ENCODE measurements at places on chromosomes 7 and 10.

DNA sequence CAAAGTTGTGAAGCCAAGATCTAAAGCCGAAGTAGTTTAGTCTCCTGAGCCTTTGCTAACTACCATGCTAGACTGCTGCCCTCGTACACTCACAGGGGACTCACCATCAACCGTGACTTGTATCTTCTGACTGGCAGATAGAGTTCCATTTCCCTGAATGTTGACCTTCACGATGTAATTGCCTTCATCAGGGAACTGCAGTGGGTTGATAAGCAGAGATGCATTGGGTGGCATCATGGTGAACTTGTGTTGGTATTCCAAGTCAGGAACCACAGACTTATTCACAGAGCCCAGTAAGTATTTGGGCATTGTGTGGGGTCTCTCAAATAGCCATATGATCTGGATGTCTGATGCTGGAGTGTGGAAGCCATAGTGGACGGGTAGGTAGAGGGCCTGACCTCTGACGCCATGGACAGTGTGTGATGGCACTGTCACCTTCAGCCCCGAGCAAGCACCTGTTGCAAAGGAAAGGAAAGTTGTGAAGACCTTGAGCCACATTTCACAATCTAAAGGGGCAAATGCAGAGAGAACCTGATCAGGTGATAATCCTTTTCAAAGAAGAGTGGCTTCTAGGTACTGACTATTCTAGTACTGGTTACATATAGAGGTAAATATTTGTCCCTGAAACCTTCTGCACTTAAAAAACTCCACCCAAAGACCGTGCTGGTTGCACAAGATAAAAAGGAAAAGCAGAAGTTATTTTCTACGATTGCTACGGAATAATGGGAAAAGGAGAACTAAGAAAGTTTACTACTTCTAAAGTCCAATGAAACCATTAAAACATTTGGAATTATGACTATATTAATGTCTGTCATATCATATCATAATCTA is 7.1 kb downstream of the HEPACAM2 start:
- DNase-seq = no peak

DNA sequence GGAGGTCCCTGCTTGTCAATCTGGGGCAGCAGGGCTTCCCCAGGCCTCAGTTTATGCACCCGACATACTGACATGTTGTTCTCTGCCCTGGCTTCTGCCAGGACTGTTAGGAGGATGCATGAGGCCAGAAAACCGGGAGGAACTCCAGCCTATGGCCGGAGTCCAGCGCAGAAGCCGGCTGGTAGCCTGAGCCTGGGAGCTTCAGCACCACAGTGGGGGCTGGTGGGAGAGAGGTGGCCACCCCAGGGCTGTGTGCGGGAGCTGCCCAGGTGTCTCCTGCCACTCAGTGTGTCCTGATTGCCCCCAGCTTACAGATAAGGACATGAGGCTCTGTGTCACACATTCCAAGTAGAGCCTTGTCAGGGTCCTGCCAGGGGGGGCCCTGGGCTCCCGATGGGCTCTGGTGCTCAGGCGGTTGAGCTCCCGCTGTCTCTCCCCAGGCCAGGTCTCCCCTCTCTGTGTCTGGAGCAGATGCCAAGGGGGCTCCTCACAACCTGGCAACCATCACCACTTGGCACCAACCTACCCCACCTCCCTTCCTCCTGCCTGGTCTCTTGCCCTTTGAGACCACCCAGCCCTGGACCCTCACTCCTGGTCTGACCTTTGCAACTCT is 32.3 kb downstream of the PPIF start:
- DNase-seq = no peak

DNA sequence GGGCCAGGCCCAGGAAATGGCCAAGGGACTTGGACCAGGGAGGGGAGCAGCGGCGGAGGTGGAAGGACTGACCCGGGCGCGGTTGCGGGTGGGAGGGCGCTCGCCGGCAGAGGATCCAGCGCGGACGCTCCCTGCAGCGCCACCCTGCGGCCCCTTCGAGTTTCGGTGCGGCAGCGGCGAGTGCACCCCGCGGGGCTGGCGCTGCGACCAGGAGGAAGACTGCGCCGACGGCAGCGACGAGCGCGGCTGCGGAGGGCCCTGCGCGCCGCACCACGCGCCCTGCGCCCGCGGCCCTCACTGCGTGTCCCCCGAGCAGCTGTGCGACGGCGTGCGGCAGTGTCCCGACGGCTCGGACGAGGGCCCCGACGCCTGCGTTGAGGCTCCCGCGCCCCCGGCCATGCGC is 16.8 kb upstream of the ZNF467 start:
- peak; percentile 74 for DNase-seq

DNA sequence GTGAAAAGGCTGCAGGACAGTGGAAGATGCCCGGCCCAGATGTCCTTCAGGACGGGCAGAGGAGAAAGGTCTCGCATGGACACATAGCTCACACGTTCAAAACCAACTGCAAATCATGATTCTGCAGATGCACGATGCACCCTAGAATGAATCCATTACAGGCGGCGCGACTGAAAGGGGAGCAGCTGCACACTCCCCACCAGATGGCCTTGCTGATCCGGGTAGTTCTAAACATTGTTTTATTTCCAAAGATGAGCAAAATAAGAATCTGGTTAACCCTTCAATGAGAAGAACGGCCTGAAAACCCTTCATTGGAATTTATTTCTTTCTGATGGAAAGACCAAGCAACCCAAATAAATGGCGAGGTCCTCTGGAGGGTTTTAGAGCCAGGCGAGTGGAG is 33.8 kb downstream of the CHST15 start:
- no peak for DNase-seq

- DNase-seq = no peak
Measured at GRCh38 chr7:115038158-115038557, 116.3 kb downstream of the MDFIC start.

- DNase-seq = peak; percentile 43
Measured at GRCh38 chr7:50832744-50833143, 50.0 kb upstream of the GRB10 start.

- no peak for DNase-seq
Measured at GRCh38 chr7:22394739-22395138, 37.8 kb upstream of the RAPGEF5 start.

GRCh38 chr10:126628746-126629145 is 41.7 kb downstream of the C10orf90 start:
- no peak for DNase-seq

DNA sequence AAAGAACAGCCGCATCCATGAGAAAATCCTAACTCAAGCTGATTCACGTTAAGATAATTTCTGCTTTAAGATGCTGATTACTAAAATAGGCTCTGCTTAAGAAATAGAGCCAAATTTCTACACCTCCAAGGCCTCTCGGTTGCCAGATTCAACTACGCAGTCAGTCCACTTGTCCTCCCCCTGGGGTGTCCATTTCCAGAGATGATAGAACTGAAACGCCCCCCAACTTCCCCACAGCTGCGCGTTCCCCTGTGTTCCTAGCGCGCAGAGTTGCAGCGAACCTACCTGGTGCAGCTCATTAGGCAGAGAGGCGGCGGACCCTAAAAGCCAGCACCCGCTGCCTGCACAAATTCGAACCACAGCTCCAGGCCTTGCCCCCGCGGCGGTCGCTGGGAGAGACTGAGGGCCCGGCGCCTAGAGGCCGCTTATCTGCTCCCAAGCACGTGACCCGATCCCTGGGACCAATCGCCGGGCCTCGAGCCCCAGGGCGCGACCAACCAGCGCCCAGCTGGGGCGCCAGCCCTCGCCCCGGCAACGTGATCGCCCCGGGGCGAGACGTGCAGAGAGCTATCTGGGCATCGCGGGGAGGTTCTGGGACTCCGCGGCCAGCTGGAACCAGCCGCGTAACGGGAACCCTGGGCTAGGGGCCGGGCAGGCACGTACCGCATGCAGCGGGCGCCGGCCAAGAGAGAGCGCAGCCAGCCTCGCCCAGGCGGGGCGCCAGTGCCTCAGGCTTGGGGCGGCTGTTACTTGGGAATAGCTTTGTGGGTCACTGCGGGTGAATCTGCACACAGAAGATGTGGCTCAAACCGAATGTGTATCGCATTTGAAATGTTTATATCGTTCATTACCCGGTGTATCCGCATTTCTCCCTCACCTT is at the start of gene PPP1R3C:
Gene PPP1R3C, minus strand, starts transcription at position 401 of the 880 bp plus-strand sequence. Its CDS starts 102 bp downstream, at position 299.
- DNase-seq = peak; percentile 74

DNA sequence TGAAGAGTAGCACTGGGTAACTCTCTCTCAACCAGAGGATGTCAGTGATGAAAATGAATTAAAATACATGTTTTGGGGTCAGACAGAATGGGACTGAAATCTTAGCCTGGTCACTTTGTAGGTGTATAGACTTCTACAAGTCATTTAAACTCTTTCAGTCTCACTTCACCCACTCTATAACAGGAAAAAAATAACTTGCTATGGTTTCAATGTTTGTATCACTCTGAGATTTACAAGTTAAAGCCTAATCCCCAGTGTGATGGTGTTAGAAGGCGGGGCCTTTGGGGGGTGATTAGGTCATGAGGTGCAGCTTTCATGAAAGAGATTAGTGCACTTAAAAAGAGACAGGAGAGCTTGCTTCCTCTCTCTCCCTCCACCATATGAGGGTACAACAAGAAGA is 134.8 kb downstream of the INHBA start:
- no peak for DNase-seq

DNA sequence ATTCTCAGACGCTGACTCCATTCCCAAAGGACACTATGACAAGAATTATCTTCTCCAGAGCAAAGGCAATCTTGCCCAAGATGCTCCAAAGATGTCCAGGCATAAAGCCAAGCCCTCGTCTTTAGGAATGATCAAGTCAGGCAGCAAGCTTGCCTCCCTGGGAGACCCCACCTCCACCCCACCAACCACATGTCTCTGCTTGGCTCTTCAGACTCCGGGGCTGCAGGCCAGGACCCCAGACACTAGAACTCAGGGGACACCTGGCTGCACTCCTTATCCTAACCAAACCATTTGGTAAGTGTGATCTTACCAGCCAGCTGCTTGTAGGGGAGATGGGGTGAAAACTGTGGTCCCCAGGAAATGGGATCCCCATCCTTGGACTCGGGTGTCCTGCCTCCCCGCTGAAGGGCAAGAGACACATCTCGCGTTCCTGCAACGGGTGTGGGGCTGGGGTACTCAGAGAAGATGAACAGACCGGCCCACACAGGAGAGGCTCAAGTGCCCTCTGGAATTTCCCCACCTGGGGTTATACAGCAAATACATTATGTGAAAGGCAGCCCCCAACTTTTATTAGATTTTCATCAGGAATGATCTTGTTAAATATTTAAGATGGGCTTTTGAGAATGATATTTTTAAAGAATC is 55.7 kb downstream of the INSIG1 start:
- DNase-seq = no peak

GRCh38 chr10:80090121-80090520 is 11.7 kb downstream of the TMEM254 start:
- DNase-seq = no peak

DNA sequence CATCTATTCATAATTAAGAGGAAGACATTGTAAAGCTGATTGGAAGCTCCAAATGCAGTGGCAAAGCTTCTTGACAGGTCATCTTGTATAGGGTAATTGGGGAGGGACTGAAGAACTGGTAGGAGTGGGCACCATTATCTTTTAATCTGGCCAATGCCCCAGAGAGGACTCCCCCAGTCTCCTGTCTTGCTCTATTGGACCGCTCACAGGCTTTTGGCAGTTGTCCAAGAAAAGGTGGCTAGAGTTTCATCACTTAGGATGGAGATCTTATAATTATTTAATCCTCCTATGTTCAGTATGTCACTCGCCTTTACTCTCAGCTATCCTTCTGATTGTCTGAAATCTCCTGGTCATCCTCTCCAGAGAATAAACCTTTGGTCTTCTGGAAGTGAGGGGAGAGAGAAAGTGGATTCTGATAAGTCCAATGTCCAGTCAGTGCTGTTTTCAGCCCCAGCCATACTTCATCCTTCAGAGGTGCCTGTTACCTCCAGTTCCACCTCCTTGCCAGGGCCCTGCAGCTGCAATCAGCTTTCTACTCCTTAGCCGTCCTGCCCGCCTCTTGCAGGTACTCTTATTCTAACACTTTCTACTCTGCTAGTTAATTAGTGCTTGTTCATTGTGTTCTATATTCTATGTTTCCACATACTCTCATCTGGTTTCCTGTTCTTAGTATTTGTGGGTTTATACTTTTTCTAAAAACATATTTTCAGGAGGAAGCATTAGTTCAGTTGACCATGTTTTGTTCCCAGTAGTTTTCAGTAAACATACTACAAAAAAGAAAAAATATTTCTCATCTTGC is 241.6 kb downstream of the NSUN6 start:
- DNase-seq = no peak

GRCh38 chr7:23653942-23654341 is 26.1 kb upstream of the FAM221A start:
- no peak for DNase-seq

DNA sequence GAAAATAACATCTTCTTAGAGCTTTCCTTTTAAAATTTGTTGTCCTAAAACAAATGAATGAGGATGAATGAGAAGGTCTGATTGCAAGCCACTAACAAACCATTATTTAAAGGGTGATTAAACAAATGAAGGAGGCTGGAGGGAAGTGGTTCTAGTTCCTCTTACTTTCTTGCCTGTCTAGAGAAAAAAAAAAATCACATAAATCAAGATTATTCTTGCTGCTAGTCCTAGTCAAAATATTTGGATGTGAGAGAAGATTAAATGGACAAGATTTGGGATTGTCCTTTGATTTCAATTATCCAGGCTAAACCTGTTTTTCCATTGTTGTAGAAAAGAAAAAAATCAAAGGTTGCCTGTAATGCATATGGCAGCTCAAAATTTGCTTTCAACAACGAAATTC is 3.3 kb downstream of the SKAP2 start:
- DNase-seq = no peak

DNA sequence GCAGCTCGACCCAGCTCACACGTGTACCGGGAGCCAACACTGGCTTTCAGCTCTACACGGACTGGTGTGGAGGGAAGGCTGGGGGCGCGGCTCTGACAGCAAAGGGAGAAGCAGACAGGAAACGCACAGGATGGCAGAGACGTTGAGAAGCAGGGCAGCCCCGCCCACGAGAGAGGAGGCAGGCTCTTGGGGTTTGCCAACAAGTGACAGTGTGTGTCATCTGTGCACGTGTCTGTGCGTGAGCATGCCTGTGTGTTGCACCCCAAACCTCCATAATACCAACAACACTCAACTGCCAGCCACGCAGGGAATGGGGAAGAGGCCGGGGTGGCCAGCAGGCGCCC is 64.4 kb upstream of the PDGFA start:
- peak; percentile 94 for DNase-seq

DNA sequence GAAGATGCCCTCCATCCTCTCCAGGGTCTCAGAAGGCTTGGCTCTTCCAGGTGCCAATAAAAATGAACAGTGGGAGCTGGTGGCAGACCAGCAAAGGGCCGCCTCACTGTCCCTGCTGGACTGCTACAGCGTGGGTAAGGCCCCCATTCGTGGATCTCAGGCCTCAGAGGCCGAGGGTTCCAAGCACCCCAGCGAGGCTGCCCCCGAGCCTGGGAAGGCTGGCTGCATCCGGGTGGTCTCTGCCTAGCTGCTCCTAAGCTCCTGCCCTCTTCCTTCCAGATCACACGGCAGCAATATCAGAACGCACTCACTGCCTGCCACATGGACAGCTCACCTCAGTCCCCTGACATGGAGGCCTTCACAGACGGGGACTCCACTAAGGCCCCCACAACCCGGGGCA is 42.9 kb downstream of the GOT1 start:
- DNase-seq = no peak

- DNase-seq = no peak
Measured at GRCh38 chr7:142950235-142950634, 11.0 kb downstream of the LLCFC1 start.

All from activated CD4-positive, alpha-beta T cell treated with anti-CD3 and anti-CD28 coated beads for 48 hours (primary cell).